NCI-H345 (cell line): ENCODE measurements at places on chromosomes 6 and 20.
A peak's percentile ranks its signal among the peaks of the same experiment; 100 is the strongest.

- DNase-seq, result peak; percentile 35
These were observed 20.0 kb downstream of the FAM209B start for GRCh38 chr20:56552911-56553629.

- DNase-seq, result no peak
These were observed 637 bp downstream of the MYLK4 start for GRCh38 chr6:2749969-2750600.

GRCh38 chr6:35687658-35688604 lies 784 bp downstream of the FKBP5 start:
- DNase-seq, result peak; percentile 45

DNA sequence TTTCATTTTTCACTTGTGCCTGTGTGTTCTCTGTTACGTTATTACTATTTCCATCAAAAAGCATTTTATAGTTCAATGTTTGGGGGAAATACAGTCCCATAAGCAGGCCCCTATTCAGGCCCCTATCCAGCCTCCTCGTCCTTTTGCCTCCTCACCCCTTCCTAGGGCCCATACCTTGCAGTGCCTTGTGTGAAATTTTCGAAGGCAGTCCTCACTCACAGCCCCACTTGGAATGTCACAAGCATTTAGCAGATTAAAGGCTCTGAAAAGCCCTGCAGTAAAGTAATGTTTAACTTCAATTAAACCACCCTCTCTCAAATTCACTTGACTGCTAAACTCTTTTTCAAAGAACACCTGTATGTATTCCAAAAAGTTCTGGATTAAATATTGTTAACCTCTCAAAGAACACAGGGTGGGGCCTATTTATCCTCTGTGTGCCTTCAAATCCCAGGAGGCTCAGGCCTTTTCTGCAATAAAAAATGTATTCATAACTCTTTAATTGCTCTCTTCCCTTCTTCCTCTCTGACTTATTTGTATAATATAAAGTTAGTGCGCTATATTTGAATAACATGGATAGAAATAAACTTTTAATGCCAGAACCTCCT lies 202.5 kb downstream of the FOXA2 start:
- no peak for DNase-seq

GRCh38 chr20:4130404-4131189 lies 115.2 kb upstream of the RNF24 start:
- DNase-seq, result no peak

DNA sequence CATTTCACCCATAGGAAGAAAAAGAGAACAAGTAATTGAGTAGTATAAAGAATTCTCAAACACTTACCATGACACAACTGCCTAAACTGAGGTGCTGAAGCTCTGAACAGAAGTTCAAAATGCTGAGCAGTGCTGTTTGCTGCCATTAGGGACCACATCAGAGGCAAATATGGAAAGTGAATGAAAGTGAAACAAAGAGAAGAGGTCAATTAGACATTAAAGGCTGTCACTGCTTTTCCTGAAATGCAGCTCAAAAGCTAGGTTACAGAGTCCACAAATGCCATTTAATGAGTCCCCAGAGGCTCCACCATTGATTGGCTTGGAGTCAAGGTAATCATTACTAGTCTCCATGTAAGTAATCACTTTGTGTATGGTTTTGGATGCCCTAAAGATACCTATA lies 46.1 kb downstream of the POU3F2 start:
- DNase-seq, result no peak

- DNase-seq, result peak; percentile 98
These were observed at the start of gene PDSS2 for GRCh38 chr6:107459283-107460082. Gene PDSS2 (minus strand): TSS chr6:107459564. CDS start chr6:107459285, 279 bp downstream.

- no peak for DNase-seq
These were observed 19.1 kb downstream of the SLX4IP start for GRCh38 chr20:10454151-10454750.

GRCh38 chr6:169824021-169824420 lies 72.6 kb downstream of the ERMARD start:
- peak; percentile 90 for DNase-seq
